ENCODE measurements at places on chromosomes 4 and X.

GRCh38 chr4:122744229-122744628 lies 11.7 kb downstream of the BBS12 start:
- no peak for DNase-seq

GRCh38 chrX:149476513-149476912 lies 28.6 kb downstream of the IDS start:
- DNase-seq, result no peak

DNA sequence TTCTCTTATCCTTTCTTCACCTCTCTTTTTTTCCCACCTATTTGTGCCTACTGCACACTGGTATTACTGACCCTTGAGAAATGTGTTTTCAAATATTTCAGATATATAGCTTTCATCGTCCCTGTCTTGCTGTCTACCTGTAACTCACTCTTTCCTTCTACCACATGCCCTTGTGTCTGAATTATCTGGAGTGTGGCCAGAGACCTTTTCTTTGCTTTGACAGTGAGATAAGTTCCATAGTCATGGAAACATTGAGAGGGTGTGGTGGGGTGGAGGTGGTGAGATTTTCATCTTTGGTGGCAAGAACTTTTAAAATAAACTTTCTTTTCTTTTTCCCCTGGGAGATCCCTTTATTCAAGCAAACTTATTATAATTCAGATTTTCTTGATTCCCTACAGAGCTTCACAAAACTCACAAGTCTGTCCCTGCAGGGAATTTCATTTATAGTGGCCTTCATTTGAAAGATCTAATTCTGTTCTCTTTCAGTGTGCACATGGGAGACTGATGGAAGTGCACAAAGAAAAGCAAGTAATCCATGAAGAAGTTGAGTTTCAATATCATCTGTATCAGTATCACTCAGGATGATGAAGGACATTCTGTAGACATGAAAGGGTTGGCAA lies 95.7 kb downstream of the SH2D1A start:
- DNase-seq, result no peak

GRCh38 chr4:57110640-57111511 lies 691 bp upstream of the IGFBP7 start:
- no peak for DNase-seq

DNA sequence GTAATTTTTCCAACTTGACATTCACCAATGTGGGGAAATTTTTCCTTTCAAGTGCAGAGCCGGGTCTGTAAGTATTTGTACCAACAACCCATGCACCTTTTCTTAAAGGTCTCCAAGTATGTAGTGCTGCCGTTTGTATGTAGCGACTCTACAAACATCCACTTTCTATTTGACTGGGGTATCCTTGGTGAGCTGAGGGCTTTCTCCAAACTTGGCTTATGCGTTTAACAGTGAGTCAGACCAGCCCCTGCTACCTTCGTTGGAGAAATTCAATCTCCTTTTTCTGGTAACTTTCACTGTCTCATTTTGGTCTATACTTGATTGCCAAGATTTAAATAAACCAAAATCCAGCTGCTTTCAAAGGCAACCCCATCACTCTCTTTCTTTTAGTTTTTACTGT lies 34.9 kb downstream of the MGST2 start:
- no peak for DNase-seq

- DNase-seq, result no peak
Observed at GRCh38 chrX:131330735-131331134, 41.6 kb upstream of the IGSF1 start.

DNA sequence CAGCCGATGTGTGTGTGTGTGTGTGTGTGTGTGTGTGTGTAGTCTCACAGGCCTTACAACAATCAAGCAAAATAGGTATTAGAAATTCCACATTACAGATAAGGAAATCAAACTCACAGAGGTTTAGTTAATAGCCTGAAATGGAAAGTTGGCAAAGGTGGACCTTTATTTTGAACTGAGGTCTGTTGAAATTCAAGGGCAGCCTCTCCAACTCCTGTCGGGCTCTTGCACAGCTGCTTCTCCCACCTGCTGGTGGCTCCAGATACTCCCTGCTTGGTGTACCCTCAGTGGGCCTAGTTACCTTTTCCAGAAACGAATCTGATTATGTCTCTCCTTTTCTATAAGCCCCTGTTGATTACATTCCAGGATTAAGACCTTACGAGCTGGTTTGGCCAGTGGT lies 195.9 kb downstream of the MGST2 start:
- no peak for DNase-seq

DNA sequence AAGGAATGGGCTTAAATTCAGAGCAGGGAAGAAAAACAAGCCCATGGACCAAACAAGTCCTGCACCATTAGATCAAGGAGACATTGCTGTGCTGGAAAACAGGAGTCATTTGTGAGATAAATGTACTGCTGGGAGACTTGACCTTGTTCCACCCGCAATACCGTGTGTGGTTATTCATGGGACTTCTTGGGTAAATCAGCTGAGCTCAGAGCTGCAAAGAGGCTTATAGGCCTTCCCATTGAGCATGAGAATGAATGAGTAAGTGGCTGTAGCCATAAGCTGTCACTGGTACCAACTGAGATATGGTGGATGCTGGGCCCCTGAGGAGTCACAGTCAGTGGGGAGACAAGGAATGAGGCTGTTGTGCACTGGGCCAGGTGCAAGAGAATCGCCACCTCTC lies 2.3 kb upstream of the CYTL1 start:
- no peak for DNase-seq

DNA sequence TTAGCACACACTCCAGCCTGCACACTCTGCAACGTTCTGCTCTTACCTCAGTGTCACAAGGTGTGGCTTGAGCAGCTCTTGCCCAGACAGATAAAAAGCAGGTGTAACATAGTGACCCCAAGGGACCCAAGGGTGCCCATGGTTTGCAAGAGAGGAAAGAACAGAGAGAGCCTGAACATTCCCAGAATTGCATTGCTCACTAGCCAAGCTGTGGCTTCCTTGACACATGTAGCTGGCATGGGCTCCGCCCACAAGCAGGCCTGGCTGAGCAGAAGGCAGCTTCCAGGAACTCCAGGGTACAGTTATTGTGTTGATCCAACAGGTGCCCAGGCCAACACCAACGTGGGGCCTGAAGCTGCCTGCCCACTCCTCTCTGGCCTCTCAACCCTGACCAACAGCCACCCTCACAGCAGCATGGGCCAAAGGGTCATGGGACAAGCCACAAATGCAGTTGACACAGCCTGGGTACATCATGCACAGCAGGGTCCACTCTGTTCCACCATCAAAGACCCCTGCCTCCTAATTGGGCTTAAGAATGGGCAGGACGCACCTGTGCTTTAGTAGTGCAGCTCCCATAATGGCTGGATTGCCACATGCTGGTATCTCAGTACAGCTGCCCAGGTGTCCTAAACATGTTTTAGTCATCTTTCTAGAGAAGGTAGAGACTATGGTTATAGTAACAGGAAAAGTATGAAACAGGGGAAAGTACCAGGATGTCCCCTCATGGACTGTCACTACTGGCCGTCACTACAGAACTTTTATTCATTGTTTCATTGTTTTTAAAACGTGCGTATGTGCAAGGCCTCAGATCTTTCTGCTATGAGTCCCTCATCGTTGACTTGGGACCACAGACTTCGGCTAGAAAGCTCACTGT lies 73.7 kb upstream of the ACSL1 start:
- DNase-seq, result no peak

DNA sequence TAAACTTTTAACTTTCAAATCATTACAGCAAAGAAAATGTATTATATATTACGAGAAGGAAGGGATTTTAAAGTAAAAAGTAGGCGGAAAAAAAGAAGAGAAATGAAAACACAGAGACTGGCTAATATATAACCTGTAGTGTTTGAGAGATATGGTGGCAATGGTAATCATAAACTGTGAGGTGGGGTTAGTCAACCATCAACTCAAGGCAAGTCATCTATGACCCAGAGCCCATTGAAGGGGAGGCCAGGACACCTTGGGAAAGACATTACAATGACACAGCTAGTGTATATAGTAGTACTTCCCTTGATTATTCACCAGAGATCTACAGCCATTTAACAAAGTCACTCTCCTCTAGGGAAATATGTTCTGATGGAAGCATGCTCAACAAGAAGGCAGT lies 423.9 kb upstream of the PITX2 start:
- DNase-seq, result no peak

GRCh38 chrX:71225676-71226075 lies 2.7 kb downstream of the GJB1 start:
- DNase-seq, result no peak

- no peak for DNase-seq
Observed at GRCh38 chr4:169033660-169034059, 23.6 kb upstream of the CBR4 start.

DNA sequence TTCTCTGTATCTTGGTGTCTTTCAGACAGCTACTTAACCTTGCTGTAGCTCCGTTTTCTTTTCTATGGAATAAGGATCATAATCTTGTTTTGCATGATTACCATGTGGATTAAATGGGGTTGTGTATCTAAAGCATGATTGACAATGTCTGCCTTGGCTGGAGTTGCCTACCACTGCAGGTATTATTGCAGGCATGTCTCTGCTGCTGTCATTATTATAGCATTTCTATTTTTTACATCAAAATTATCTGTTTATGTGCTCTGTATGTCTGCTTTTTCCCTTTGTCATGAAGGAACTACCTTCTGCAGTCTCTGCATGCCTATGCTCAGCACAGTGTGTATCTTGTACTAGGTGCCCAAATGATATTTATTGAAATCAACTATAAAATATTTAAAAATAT lies 95.9 kb upstream of the TAPT1 start:
- no peak for DNase-seq

DNA sequence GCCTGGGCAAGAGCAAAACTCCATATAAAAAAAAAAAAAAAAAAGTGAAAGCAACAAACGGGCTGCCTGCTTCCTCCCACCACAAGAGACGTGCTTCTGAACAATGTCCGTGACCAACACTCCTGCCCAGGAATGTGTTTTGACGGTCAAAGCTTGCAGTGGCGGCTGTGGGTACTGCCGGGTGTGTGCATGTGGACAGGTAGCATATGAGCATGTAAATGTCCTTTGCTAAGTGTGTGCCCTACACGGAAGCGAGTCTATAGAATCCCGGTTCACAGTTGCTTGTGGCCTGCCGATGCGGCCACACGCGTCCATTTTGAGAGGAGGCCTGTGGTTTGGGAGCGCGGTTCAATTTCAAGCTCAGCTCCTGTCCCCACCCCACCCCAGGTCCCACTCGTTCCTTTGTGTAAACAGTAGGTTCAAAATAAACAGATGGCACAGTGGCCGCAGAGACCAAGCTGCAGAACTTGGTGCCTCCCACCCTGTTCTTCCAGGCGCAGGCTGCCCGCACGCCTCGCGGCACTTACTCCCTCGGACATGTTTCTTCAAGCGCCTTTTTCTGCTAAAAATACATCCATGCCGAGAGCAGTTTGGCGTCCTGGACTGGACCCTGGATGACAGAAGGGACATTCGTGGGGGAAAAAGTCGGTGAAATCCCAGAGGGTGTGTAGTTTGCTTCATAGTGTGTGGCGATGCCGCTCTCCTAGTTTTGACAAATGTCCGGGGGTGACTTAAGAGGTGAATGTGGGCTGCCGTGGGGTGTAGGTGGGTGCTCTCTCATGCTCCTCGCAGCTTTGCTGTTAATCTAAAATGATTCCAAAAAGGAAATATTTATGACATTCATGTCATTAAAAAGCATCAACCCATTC lies 11.5 kb upstream of the NKX1-1 start:
- DNase-seq, result peak; percentile 38

DNA sequence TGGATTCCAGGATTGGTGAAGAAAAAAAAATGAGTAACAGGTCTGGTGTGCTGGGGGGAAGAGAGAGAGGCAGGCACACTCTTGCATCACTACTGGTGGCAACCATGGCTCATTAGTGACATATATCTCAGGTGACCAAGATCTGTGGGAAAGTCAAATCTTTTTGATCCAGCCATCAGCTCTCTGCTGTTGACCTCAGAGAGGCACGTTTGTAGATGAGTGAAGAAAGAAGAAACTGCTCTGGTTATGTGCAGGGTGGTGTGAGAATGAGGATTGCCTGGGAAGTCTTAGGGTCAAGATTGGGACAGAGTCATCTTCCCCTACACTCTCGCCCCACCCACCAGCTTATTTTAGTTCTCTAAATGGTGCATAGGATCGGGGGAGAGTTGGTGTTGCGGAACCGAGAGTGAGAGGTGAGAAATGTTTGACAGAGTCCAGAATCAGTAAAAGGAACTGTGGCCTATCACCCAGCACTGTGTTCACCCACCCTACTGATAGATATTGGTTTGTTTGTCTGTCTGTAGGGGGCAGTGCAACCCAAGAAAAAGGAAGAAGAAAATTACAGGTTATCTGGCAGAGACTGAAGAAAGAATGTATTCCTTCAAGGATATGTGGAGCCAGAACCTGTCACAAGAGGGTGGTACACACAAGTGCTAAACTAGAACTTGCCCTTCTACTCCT lies 21.9 kb downstream of the ARMCX6 start:
- DNase-seq, result peak; percentile 35

- no peak for DNase-seq
Observed at GRCh38 chr4:39852636-39853035, 125.1 kb downstream of the PDS5A start.

- DNase-seq, result peak; percentile 2
Observed at GRCh38 chr4:38804654-38805295, at the start of gene TLR1. TLR1 (minus strand) TSS chr4:38804791; CDS start chr4:38798831, 5,960 bp downstream.

- no peak for DNase-seq
Observed at GRCh38 chrX:153408221-153408721, 3.0 kb upstream of the ZFP92 start.

DNA sequence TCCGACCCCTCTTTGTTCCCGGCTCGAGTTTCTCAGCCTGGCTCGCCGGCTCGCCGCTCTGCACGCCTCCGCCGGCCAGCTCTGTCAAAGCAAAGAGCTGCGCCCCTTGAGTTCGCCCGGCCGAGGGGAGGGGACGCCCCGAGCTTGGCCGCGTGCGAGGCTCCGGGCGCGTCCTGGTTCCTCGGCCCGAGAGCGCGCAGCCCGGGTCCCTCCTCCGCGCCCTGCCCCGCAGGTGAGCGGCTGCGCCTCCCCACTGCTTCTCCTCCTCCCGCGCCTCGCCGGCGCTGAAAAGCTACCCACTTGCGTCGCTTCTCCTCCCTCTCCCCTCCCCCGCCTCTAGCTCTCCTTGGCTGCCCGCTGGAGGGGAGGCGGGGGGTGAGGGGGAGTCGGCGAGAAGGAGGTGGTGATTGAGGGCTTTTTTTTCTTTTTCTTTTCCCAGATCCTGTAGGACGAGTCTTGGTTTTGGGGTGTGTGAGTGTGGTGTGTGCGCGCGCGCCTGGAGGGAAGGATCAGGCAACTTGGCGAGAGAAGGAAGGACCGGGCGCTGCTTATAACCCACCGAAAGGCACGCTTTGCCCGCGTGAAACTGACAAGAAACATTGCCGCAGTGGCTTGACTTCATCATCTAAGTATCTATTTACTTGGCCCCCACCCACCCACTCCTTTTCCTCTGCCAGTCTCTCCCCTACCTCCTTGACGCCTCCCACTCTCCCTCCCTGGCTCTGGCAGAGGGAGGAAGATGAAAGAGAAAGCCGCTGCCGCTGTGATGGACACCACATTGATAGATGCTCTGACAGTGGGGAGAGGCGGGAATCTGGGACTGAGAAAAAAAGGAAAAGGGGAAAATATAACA lies at the start of gene LEF1:
LEF1 (minus strand) TSS at position 262 of the 853 bp plus-strand sequence. CDS start 1,165 bp downstream, outside the sequence.
- peak; percentile 47 for DNase-seq

DNA sequence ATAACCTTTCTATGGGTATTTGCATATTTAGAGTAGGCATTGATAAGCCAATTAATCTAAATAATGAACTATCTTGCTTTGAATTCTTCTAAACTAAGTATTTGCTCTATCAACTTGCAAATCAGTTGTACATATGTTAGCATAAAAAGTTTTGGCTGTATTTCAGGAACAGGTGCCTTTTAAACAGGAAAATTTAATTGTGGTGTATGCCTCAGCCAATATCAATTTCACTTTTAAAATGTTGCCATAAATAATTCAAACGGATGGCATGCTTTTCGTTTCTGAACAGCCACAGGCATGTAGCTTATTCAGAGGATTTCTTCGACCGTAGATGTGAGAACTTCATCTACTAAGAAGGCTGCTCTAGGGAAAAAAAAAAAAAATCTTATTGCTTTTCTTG lies 99.9 kb downstream of the DCLK2 start:
- DNase-seq, result peak; percentile 68
